Activated CD4-positive, alpha-beta memory T cell treated with anti-CD3 and anti-CD28 coated beads for 36 hours (primary cell): ENCODE measurements at places on chromosomes 7 and 10. TPM values are rescaled to one million over a fixed set of nuclear protein-coding genes. Genes with fewer than 3 reads are reported as not detected.

Gene LLCFC1
- not detected for total RNA-seq

Gene CCDC3
- 0.45 TPM for total RNA-seq

Gene CYP26C1
- total RNA-seq: not detected

Gene ERVW-1
- not detected for total RNA-seq

- no peak overlapping the region for H3K4me3 ChIP-seq
- H3K27me3 ChIP-seq: no peaks in the 10 kb centered on the region
- H3K4me1 ChIP-seq: peaks cover 41% of the 10 kb centered on the region
- H3K27ac ChIP-seq: peak overlapping the region; percentile 91
Measured at GRCh38 chr10:86410542-86411124, 44.0 kb upstream of the GRID1 start.

GRCh38 chr7:108358553-108358952 is 97.7 kb downstream of the NRCAM start:
- no peak overlapping the region for H3K4me3 ChIP-seq
- DNase-seq: no peak
- no peaks in the 10 kb centered on the region for H3K4me1 ChIP-seq
- H3K27ac ChIP-seq: no peak overlapping the region
- H3K27me3 ChIP-seq: peaks cover 1% of the 10 kb centered on the region

- no peak overlapping the region for H3K27ac ChIP-seq
- no peak overlapping the region for H3K4me3 ChIP-seq
Measured at GRCh38 chr7:2990949-2991470, 52.7 kb downstream of the CARD11 start.

DNA sequence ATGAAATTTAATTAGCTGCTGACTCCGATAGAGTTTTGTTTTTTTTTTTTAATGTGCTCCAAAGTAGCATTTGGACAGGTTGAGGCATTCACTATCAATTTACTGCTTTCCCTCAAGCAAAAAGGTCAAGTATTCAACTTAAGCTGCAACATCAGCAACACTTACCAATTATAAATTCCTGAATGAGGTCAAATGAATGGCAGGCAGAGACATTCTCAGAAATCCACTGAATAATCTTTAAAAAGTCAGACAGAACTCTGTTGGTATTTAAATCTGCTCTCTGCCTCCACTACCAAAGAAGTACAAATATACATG is 62.8 kb downstream of the GSAP start:
- H3K4me1 ChIP-seq: peaks cover 46% of the 10 kb centered on the region
- H3K27me3 ChIP-seq: no peaks in the 10 kb centered on the region
- DNase-seq: no peak
- peaks cover 2% of the 10 kb centered on the region for H3K36me3 ChIP-seq
- H3K4me3 ChIP-seq: no peak overlapping the region

- no peaks in the 10 kb centered on the region for H3K4me1 ChIP-seq
- DNase-seq: no peak
- no peaks in the 10 kb centered on the region for H3K27me3 ChIP-seq
- H3K36me3 ChIP-seq: peaks cover 13% of the 10 kb centered on the region
- H3K27ac ChIP-seq: no peak overlapping the region
Measured at GRCh38 chr10:129642427-129642826, 175.4 kb downstream of the MGMT start.

- H3K27me3 ChIP-seq: no peaks in the 10 kb centered on the region
- no peaks in the 10 kb centered on the region for H3K4me1 ChIP-seq
- no peak overlapping the region for H3K4me3 ChIP-seq
- no peaks in the 10 kb centered on the region for H3K36me3 ChIP-seq
- no peak for DNase-seq
- no peak overlapping the region for H3K27ac ChIP-seq
Measured at GRCh38 chr7:84547331-84547730, 352.7 kb upstream of the SEMA3A start.

DNA sequence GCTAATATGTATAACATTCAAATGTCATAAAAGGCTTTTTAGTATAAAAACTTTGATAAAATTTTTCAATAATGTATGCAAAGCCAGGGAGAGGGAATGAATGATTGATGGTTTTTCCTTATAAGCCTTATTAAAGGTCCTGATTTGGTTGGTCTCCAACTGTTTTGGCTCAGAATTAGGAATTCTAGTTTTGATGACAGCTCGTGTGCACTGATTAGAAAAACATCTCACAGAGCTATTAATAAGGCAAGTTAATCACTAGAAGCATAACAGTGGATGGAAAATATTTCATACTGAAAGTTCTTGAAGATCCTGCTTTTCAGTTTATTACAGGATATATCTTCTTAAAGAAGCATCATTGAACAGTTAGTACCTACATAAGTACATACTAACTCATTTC is 114.9 kb upstream of the NOBOX start:
- peaks cover 22% of the 10 kb centered on the region for H3K4me1 ChIP-seq
- H3K4me3 ChIP-seq: no peak overlapping the region
- no peaks in the 10 kb centered on the region for H3K36me3 ChIP-seq
- H3K27ac ChIP-seq: no peak overlapping the region

- H3K4me3 ChIP-seq: no peak overlapping the region
- no peaks in the 10 kb centered on the region for H3K27me3 ChIP-seq
- H3K4me1 ChIP-seq: peaks cover 13% of the 10 kb centered on the region
- DNase-seq: no peak
- H3K27ac ChIP-seq: no peak overlapping the region
Measured at GRCh38 chr7:144513334-144513733, 109.8 kb upstream of the NOBOX start.

DNA sequence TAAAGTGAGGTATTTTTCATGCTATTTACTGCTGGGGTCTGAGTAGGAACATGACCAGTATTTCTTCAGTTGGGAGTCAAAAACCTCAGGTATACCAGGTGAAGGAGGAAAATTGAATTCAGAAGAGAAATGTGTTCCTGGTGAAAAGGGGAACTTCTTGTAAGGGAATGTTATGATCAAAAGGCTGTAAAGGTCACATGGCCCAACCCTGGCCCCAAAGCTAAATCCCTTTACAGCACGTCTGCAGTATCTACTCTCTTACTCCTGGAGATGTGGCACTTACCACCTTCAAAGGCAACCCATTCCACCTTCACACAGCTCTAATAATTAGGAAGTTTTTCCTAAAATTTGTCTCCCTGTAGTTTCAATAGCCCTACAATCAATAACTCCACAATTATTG is 15.2 kb downstream of the PIK3AP1 start:
- no peaks in the 10 kb centered on the region for H3K27me3 ChIP-seq
- DNase-seq: no peak
- H3K36me3 ChIP-seq: no peaks in the 10 kb centered on the region
- no peak overlapping the region for H3K27ac ChIP-seq
- no peaks in the 10 kb centered on the region for H3K4me1 ChIP-seq
- H3K4me3 ChIP-seq: no peak overlapping the region

DNA sequence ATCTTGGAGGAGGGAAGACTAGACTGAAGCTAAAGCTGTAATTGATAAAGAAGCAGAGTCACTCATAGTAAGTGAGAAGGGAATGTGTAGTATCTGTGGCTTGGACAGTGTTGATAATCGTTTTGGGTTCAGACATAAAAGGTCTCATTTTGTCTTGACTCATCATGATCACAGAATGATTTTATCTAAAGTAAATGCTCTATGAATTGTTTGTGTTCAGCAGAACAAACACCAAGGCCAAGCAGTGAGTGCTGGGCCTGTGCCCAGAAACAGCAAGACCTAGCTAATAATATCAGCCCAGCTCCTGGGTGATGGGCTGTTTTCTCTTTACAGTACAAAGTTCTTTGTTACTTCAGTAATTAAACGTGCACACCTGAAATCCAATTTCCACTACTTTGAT is 26.7 kb upstream of the CD36 start:
- no peaks in the 10 kb centered on the region for H3K36me3 ChIP-seq
- no peak overlapping the region for H3K27ac ChIP-seq
- no peak overlapping the region for H3K4me3 ChIP-seq
- no peaks in the 10 kb centered on the region for H3K4me1 ChIP-seq
- DNase-seq: no peak
- no peaks in the 10 kb centered on the region for H3K27me3 ChIP-seq

GRCh38 chr10:29067161-29067560 is 221.7 kb upstream of the LYZL1 start:
- DNase-seq: no peak
- no peaks in the 10 kb centered on the region for H3K4me1 ChIP-seq
- no peak overlapping the region for H3K4me3 ChIP-seq
- no peaks in the 10 kb centered on the region for H3K36me3 ChIP-seq
- H3K27ac ChIP-seq: no peak overlapping the region

GRCh38 chr7:103658055-103659005 is 212.3 kb upstream of the SLC26A5 start:
- no peak for DNase-seq
- H3K27ac ChIP-seq: no peak overlapping the region
- no peaks in the 10 kb centered on the region for H3K4me1 ChIP-seq
- no peaks in the 10 kb centered on the region for H3K36me3 ChIP-seq
- peaks cover 1% of the 10 kb centered on the region for H3K27me3 ChIP-seq

GRCh38 chr10:101934686-101935305 is 91.2 kb upstream of the KCNIP2 start:
- H3K4me3 ChIP-seq: no peak overlapping the region
- H3K4me1 ChIP-seq: peaks cover 15% of the 10 kb centered on the region
- DNase-seq: no peak
- H3K36me3 ChIP-seq: peaks cover 12% of the 10 kb centered on the region
- no peak overlapping the region for H3K27ac ChIP-seq

DNA sequence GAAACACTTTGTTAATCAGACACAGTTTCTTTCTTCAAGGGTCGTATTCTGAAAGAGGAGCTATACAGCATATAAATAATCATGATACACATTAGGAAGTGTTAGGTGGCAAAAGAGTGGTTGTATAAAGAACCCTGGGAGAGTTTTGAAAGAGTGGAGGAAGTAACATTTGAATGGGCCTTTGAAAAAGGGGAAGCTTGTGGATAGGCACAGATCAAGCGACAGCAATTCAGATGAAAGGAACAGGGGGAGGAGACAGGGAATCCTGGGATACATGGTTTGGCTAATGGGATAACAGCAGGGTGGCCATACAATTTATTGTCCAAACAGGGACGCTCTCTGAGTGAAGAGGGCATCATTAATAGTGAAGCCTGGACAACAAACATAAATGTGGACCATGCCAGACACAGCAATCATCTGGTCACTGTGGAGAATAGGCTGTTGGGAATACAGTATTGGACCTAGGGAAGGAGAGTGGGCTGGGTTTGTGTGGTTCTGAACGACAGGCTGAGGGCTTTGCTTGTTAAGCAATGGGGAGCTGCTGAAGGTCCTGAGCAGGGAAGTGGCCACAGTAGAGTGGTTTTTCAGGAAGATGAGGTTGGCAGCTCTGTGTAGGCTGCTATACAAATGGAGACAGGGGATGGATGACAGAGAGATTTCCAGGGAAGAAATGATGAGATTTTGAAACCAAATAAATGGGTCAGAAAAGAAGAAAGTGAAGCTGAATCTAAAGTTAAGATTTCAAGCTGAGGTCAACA is 75.9 kb downstream of the ICA1 start:
- H3K4me3 ChIP-seq: no peak overlapping the region
- no peaks in the 10 kb centered on the region for H3K36me3 ChIP-seq
- no peaks in the 10 kb centered on the region for H3K27me3 ChIP-seq
- H3K4me1 ChIP-seq: peaks cover 13% of the 10 kb centered on the region
- DNase-seq: no peak

GRCh38 chr7:114765331-114766040 is 156.4 kb upstream of the MDFIC start:
- H3K27ac ChIP-seq: no peak overlapping the region
- H3K4me3 ChIP-seq: no peak overlapping the region
- no peak for DNase-seq
- H3K27me3 ChIP-seq: peaks cover 13% of the 10 kb centered on the region
